NCI-H2227 treated with DMSO at 0.1 percent for 48 hours (cell line): ENCODE measurements at places on chromosomes 3 and 15.

DNA sequence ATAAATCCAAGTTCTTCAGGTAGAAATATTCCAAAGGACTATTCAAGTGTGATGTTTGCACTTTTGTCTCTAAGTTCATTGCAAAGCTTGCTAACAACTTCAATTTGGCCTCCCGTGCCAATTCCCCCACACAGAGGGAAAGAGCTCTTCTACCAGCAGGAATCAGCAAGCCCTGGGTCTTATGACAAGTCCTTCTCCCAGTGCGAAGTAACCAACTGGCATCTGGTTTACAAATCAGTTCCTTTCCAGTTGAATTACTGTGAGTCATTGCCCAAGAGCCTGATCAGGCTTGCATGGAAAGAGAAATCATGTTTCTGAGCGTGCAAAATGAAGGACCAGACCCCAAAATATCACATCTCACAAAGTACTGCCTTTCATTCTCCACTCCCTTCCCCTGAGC lies 62.7 kb upstream of the SLCO3A1 start:
- no peak for DNase-seq

DNA sequence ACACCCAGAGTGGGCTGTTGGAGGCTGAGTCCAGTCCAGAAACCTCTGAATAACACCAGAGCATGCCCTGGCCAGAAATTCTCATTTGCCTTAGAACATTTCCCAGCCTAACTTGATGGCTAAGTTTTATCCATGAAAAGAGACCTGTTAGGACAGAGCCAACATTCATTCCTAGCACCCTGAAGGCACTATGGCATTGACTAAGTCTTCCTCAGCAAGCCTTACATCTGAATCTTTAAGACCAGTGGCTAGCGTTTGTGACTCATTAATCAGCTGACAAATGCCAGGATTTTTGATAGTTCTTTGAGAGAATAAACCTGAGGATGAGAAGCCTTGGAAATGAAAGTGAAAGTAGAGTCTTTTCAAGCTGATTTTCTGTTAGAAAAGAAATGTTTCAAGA lies 1087.1 kb upstream of the ALCAM start:
- DNase-seq, result no peak

GRCh38 chr15:75702436-75702835 lies 10.2 kb downstream of the CSPG4 start:
- no peak for DNase-seq

DNA sequence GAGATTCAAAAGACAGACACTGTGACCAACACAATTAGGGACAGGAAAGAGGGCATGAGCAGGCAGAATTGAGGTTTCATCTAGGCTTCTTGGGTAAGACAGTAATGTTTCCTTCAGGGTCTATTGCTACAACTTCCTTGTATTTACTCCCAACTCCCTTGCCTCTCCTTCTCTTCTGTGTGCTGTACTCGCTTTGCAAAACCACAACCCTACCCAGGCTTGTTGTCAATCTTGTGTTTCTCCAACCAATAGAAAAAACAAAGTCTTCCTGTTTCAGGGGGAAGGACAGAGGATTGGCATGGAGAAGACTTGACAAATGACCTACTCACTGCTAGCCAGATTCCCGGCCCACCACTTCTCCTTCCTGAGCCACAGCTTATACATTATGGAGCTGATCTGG lies 36.3 kb upstream of the MASP1 start:
- no peak for DNase-seq

GRCh38 chr3:38153221-38153620 lies 12.1 kb upstream of the OXSR1 start:
- no peak for DNase-seq

DNA sequence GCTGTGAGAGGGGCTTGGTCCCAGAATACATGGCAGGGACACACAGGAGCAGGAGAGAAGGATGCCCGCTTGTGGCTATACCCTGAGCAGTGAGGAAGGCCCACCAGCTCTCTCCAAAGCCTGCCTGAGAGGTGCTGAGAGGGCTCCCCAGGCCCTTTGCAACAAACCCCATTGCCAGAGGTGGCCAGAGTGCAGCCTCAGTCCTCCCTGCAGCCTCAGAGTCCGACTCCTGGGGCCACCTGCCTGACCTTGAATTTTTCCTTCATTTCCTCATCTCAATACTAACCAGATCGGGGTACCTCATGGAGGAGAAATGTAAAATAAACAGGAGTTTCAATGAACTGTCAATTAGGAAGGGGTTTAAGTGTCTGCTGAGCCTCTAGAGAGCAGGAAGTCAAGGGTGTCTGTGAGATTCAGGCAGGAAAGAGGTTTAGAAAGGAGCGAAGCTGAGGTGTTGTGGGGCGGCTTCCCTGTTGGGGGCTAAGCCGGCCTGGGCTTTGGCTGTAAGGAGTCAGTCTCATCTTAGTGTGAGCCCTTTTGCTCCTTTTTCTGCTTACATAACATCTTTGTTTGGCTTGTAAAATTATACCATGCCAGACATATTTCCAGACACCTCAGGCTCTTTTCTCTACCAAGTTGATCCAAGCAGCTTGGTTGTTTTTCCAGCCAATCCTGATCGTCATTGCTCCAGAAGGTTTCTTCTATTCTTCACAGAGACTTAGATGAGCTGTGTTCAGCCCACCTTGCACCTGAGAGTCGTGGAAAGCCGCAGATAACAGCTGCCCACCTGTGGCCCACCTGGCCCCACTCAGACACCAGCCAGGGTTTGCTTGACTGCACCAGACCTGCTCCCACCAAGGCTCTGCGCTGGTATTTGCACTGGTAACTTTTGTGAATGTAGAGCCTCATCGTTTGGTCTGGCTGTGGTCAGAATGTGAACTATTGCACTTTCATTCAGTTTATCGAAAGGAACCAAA lies 36.7 kb downstream of the CMTM7 start:
- no peak for DNase-seq

DNA sequence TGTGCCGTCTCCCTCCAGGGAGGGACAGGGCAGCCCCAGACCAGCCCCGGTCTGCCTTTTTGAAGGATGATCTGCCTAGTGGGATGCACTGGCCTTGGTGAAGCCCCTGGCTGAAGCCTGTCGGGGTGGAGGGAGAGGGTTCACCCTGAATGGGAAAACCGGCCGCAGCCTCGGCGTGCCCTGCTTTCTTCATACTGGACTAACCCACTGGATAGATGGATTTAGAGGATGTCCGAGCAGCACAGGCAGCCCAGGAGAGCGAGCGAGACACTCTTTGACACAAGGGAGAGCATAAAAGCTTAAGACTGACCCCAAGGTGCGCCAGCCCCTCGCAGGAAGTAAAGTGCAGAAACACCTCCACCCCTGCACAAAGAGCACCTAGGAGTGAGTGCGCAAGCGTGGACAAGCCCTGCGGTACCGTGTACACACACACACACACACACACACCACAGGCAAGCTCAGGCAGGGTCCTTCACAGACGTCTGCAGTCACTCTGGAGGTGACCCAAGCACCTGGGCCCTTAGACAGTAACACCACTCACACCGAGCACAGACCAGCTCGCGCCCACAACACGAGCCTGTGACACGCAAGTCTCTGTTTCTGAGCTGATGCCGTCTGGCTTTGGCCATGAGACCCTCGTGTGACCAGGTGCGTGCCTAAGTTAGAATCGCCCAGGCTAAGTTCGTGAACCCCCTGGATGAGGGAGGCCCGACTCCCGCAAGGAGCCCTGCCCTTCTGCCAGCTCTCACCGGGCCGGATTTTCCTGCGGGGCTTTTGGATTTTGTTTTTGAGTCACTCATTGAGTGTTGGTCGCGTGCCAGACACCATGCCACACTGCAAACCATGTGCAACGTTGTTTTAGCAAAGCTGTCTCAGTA lies 11.3 kb downstream of the SEMA4B start:
- no peak for DNase-seq

GRCh38 chr3:69368129-69368741 lies 17.7 kb downstream of the FRMD4B start:
- DNase-seq, result no peak

- no peak for DNase-seq
Measured at GRCh38 chr3:42055291-42055690, 35.9 kb upstream of the TRAK1 start.

- DNase-seq, result no peak
Measured at GRCh38 chr3:129621626-129622225, 15.2 kb upstream of the PLXND1 start.

- no peak for DNase-seq
Measured at GRCh38 chr3:49535971-49536874, 18.1 kb upstream of the BSN start.

- no peak for DNase-seq
Measured at GRCh38 chr3:24378313-24378712, 116.3 kb downstream of the THRB start.

DNA sequence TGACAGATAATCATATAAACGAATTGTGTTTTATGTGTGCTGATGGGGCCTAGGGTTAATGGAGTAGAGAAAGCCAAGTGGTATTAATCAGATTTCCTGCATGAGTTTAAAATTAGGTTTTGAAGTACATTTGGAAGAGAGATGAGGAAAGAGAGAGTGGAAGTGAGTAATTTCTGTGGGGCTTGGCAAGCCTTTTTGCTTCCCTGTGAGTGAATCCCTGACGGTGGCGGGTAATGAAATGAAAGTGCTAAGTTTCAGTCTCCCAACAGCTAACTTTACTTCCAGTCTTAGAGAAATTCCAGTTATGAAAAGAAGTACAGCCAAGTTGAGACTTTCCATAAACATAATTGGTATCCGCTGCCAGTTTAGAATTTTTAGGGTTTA lies 139.4 kb downstream of the BBX start:
- DNase-seq, result no peak
